ENCODE measurements at places on chromosomes 3 and 15. TPM values are rescaled to one million over a fixed set of nuclear protein-coding genes. Genes with fewer than 3 reads are reported as not detected.

The LRRC2 gene
- total RNA-seq: 0.21 TPM

The TM4SF1 gene
- 49.2 TPM for total RNA-seq

The CFAP91 gene
- not detected for total RNA-seq

GRCh38 chr3:143184099-143184498 lies 64.5 kb downstream of the CHST2 start:
- no peak for DNase-seq

DNA sequence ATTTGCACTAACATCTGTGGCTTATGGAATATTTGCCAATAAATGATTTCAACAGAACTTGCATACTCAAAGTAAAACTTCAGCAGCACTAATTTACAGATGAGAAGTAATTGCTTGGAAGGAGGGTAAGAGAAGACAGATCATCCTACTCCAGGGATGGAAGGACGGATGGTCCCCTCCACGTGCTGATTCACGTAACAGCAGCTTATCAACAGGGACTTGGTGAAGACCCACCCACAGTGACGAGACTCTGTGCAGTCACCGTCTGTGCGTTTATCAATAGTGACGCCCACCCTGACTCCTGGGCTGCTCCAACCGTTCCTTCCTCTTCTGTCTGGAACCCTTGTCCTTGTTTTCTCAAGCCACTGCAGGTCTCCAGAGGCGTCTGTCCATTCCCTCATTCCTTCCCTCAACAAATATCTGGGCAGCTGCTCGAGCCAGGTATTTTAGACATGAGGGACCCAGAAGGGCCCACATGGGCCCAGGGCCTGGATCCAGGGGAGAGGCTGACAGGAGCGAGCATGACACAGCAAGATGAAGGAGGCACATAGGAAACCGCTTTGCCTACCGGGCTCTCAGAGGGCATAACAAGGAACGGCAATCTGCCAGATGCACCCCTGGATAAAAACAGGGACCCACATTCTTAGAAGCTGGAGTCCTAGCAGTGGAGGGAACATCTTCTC lies 33.3 kb downstream of the PCSK6 start:
- no peak for DNase-seq

- DNase-seq: no peak
Measured at GRCh38 chr15:70065006-70065722, 32.6 kb downstream of the TLE3 start.

GRCh38 chr3:100781301-100781700 lies 72.0 kb downstream of the TFG start:
- DNase-seq: no peak

GRCh38 chr3:52650439-52650838 lies 35.3 kb downstream of the PBRM1 start:
- DNase-seq: no peak

- no peak for DNase-seq
Measured at GRCh38 chr3:145251311-145251710, 909.7 kb downstream of the PLOD2 start.

- DNase-seq: no peak
Measured at GRCh38 chr15:52004806-52005205, 14.2 kb upstream of the MAPK6 start.

DNA sequence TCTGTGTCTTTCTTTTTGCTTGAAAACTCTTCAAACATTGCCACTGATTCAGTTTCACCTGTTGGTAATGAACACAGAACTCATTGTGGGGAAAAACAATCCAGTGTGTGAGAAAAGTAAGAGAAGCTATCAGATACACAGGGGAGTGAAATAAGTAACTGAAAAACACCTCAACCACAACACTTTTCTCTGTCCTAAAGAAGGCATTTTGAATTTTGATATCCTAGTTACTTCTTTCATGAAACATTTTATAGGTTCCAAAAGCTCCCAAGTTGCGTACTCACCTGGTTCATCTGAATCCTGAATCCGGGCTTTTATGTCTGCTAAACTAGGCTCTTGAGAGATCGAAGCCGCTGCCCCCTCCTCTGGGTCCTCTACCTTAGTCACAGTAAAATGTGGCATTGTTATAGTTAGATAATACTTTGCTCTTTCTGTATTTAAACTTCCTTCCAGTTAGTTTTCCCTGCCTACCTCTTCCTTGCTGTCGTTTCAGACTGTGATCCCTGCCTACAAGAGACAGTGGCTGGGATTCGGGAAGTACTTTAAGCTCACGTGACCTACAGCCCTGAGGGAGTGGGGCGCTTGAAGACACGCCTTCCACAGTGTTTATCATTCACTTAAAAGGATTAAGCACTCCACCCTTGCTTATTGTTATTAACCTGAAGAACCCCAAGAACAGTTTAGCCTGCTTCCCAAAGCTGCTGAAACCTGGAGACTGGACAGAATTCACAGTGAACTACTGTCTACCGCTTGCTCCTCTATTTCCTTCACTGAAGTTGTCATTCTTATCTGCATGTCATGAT lies 19.1 kb downstream of the SLC12A6 start:
- peak; percentile 74 for DNase-seq

DNA sequence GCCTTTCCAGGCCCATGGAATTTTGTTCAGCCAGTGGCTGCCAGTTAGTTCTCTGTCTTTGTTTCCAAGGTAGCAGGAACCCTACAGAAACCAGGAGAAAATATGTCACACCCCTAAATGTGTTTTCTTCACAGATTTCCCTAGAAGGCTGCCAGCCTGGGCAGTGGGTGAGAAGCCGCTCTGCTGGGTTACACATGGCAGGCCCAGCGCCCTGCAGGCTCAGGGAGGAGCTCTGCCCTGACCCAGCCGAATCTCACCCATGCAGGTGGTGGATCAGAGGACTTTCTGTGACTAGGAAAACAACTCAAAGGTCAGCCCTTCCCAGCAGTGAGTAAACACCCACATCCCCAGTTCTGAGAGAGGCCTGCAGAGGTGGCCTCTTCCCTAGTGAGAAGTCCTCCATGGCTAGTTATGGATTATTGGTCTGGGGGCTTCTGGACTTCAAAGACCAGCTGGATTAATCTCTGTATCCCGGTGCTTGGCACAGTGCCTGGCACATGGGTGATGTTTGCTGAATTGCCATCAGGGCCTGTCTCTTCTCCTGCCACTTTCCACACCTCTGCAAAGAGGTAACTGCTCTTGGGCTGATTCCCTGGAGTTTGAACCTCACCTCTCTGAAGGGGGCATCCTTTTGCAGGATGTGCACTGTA lies 34.7 kb upstream of the BDH1 start:
- DNase-seq: peak; percentile 85

Measured in Caco-2 (cell line).